ENCODE measurements at places on chromosomes 6 and 20.

DNA sequence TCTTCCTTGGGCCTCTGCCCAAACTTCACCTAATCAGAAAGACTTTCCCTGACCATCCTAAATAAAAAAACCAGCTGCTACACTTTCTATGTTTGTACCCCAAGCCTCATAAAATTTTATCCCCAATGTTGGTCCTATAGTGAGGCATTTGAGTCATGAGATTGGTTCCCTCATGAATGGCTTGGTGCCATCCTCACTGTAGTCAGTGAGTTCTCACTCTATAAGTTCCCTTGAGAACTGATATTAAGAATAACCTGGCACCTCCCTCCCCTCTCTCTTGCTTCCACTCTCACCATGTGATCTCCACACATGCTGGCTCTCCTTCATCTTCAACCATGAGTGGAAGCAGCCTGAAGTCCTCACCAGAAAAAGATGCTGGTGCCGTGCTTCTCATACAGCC, 316.9 kb upstream of the PRDM1 start:
- no peak for DNase-seq

- DNase-seq: no peak
Measured at GRCh38 chr6:95091823-95092436, 485.4 kb upstream of the MANEA start.

GRCh38 chr6:109183109-109183650, 87.9 kb downstream of the CEP57L1 start:
- DNase-seq: no peak

- DNase-seq: no peak
Measured at GRCh38 chr6:25147223-25147622, 132.0 kb upstream of the CARMIL1 start.

DNA sequence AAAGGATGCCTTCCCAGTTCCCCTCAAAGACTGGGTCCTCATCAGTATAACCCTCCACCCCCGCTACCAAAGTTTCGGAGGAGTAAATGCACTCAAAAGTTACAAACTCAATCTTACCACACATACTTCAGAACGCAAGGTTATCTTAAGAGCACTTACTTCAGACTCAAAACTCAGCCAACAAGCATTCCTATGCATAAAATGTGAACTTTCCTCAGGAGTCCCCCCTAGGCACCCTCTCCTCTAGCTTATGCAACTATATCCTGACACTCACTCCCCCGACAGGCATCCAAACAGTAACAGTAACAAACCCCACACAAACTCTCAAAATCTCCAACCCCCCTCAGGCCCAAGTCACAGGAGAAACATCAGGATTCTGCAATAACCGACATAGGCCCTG, 11.1 kb upstream of the ADTRP start:
- DNase-seq: no peak

DNA sequence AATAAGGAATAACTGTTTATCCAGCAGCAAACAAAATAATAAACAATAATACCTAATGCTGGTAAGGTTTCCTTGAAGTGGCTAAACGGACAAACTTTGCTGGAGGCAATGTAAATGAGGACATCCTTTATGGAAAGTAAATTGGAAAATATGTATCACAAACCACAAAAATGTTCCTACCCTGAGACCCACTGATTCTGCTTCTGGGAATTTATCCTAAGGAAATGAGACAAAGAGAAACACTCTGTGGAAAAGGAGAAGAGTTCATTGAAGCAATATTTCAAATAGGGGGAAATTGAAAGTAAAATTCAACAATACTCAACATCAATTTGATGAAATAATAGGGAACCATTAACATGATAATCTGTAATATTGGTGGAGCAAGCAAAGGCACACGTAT, 37.9 kb downstream of the MAFB start:
- no peak for DNase-seq

- DNase-seq: no peak
Measured at GRCh38 chr20:5136096-5136495, 9.3 kb downstream of the CDS2 start.

DNA sequence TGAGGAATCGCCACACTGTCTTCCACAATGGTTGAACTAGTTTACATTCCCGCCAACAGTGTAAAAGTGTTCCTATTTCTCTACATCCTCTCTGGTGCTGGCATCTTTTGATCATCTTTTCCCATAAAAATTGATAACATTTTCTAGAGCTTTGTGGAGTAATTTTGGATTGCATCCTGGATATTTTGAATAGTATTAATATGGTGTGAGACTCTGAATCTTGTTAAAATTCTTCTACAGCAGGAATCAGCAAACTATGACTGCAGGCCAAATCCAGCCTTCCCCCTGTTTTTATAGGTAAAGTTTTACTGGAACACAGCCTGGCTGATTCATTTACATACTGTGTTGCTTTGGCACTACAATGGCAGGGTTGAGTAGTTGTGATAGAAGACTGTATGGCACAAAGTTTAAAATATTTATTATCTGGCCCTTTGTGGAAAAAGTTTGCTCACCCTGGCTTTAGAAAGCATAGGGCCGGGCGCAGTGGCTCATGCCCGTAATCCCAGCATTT, 15.0 kb upstream of the RNF8 start:
- no peak for DNase-seq

DNA sequence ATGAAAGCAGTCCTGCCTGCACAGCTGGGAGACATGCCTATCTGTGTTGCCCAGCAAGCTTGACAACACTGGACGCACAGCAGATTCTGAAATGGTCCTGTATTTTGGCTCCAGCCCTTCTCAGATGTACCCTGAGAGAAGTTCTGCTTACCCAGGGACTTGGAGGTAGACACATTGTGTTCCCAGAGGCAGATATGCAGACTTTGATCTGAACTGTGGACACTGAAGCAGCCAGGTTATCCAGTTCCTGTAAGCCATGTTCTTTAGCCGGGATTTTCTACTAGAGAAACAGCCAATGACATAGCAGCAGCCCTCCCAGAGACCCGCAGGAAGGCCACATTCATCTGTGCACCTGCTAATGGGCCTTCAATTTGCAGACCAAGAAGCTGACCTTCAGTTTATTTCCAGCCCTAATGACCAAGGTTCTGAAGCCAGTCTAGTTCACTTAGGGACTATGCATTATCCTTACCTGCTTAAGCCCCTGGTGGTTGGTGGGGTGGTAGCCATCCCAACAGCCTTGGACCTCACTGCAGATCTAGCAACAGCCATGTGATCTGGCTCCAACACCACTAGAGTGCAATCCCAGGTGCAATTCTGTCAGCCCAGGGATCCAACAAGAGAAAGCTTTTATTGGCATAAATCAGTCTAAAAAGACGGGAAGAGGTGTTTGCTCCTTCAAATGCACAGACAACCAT, 134.2 kb downstream of the MEI4 start:
- no peak for DNase-seq

DNA sequence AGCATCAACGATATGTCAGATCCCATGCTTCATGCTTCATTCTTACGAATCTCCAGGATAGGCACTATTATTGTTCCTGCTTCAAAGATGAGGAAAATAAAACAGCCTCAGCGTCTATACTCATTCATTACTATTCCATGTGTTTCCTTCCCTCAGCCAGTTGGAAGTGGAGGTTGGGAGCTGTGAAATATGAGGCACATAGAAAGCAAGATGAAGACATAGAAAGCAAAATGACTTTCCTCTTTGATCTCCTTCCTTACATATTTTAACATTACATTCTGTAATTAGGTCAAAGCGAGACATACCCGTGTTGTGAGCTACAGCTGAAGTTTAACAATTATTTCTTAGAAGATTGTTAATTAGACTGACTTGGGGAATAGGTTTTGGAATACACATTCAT, 125.4 kb downstream of the FYN start:
- no peak for DNase-seq

Data from ascending aorta (tissue), 2 donors.